H1 (cell line): ENCODE measurements at places on chromosomes 6 and 20.

DNA sequence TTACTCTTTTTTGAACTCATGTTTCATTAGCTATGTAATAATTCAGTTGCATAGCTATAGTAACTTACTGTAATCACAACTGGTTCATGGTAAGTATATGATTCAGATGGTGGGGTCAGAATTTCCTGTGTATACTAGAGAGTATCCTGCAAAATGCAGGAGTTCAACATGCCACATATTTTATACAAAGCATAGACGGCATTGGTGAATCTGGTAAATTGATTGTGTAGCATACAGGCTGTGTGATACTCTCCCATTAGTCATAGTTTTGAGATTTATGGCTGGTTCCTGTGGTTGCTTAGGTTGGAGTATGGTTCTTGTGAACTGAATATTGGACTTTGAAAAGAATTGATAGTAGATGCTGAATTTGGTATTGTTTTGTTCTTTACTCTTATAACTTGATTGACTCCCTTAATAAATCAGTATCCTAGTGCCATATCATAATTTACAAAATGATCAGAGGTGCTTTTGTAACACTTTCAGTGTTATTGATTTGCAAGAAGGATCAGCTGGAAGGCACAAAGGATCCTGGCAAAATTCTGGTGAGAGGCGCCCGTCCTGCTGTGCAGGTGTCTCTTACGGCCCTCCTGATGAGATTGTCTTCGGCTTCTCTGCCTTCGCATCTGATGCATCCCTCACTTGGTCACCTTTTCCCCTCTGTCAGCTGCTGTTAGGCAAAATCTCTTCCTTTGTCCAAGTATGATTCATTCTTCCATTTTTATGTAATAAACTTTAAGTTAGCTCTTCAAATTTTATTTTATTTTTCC lies 22.6 kb downstream of the SNX9 start:
- DNase-seq, result no peak

- no peaks in the 10 kb centered on the region for H3K4me1 ChIP-seq
- H3K36me3 ChIP-seq, result no peaks in the 10 kb centered on the region
- no peak for DNase-seq
- no peaks in the 10 kb centered on the region for H3K27me3 ChIP-seq
- no peak overlapping the region for H3K4me3 ChIP-seq
Observed at GRCh38 chr6:20318851-20319387, 82.8 kb upstream of the E2F3 start.

- peak overlapping the region; percentile 87 for H3K27ac ChIP-seq
- no peaks in the 10 kb centered on the region for H3K36me3 ChIP-seq
- H3K27me3 ChIP-seq, result no peaks in the 10 kb centered on the region
Observed at GRCh38 chr20:18288749-18289267, 481 bp downstream of the ZNF133 start.

DNA sequence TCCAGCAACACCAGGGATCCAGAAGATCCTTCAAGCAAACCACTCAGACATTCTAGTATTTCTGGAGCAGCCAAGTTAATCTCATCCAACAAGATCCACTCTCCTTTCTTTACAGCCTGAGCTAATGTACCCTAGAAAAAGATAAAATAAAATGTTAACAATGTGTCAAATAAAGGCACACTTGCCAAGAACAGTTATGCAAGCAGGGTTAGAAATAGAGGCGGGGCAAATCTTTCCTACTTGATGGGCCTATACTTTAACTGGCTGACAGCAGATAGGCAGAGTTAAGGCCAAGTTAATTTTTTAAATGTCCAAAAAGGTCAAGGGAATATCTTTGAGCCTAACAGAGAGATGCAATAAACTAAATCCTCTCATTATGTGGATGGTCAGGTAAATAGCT lies 60.8 kb downstream of the MDN1 start:
- DNase-seq, result no peak
- no peaks in the 10 kb centered on the region for H3K27me3 ChIP-seq
- H3K4me1 ChIP-seq, result no peaks in the 10 kb centered on the region
- H3K4me3 ChIP-seq, result no peak overlapping the region
- peaks cover 58% of the 10 kb centered on the region for H3K36me3 ChIP-seq

- H3K4me3 ChIP-seq, result no peak overlapping the region
- no peak overlapping the region for H3K27ac ChIP-seq
- H3K4me1 ChIP-seq, result no peaks in the 10 kb centered on the region
- H3K27me3 ChIP-seq, result no peaks in the 10 kb centered on the region
Observed at GRCh38 chr20:50302341-50303057, 111.9 kb downstream of the CEBPB start.

DNA sequence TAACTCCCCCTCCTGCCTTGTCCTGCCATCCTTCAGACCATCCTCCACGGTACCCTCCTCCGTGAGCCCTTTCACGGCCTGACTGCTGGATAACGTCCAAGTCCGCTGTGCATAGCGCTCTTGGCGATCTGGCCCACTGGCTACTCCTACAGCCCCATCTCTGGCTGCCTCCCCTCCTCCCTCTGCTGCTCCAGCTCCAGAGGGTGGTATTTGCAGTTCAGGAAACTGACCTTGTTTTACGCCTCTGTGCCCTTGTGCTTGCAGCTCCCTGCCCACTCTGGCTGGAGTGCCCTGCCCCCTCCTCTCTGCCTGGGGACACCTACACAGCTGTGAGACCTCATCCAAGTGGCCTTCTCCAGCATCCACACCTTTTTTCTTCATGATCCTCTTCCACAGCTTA lies 6.5 kb upstream of the RREB1 start:
- peaks cover 8% of the 10 kb centered on the region for H3K4me1 ChIP-seq
- no peaks in the 10 kb centered on the region for H3K36me3 ChIP-seq
- H3K4me3 ChIP-seq, result no peak overlapping the region
- H3K27me3 ChIP-seq, result 0 out of 2 replicates have a peak, but pooled peaks cover 3% of the 10 kb centered on the region
- no peak overlapping the region for H3K27ac ChIP-seq
